Amniotic epithelial cell (primary cell): ENCODE measurements at places on chromosomes 13 and 19.

GRCh38 chr13:25423831-25424230, 52.1 kb downstream of the ATP8A2 start:
- no peak for DNase-seq

DNA sequence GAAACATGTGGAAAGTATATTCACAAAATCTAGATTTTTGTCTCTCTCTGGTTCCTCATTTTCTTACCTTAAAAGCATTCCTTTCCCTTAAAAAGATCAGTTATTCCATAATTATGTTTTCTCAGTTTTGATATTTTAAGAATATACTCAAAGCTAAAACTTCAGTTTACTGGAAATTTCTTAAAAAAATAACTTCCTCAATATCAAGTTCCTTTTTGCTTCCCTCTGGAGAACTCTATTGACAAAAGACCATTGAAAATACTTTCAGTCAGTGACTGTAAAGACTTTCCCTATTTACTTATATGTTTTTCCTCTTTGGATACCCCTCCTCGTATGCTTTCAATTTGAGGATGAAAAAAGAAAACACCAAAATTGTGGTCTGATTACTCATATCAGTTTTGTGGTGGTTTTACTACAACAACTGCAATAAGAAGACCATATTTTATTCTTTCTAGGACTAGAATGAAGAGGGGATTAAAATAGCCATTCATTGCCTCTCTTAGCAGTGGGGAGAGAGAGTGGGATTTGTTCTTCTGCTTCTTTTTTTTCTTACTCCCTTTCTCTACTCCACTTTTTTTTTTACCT, 113.2 kb downstream of the ESD start:
- DNase-seq = peak; percentile 53

DNA sequence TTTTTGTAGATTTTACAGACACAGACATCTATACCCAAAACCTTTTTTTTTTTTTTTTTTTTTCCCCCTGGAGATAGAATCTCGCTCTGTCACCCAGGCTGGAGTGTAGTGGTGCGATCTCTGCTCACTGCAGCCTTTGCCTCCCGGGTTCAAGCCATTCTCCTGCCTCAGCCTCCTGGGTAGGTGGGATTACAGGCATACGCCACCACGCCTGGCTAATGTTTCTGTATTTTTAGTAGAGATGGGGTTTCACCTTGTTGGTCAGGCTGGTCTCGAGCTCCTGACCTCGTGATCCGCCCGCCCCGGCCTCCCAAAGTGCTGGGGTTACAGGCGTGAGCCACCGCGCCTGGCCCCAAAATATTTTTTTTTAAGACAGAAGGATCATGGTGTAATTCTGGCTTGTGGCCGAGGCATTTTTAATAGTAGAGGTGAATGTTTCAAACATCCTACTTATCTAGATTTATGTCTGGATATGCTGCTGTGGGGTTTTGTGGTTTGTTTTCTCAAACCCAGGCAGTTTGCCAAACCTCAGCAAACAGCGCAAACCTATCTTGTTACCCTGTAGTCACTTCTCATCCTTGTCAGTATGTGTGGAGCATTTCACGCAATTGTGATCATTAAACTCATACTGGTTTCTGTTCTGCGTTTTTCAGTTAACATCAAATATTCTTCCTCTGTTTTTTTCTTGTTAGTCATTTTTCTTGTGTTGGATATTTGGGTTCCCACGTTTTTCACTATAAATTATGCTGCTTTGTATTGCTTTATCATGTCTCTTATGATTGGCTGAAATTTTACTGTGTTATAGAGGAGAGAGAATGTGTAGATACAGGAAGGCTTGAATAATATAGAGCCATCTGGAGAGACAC, 36.2 kb upstream of the GARRE1 start:
- DNase-seq = peak; percentile 99

- no peak for DNase-seq
Measured at GRCh38 chr19:16856091-16856490, 26.9 kb downstream of the SIN3B start.

- no peak for DNase-seq
Measured at GRCh38 chr19:6873708-6874431, 13.5 kb upstream of the ADGRE1 start.

GRCh38 chr19:30565636-30566035, 193.5 kb downstream of the ZNF536 start:
- no peak for DNase-seq

DNA sequence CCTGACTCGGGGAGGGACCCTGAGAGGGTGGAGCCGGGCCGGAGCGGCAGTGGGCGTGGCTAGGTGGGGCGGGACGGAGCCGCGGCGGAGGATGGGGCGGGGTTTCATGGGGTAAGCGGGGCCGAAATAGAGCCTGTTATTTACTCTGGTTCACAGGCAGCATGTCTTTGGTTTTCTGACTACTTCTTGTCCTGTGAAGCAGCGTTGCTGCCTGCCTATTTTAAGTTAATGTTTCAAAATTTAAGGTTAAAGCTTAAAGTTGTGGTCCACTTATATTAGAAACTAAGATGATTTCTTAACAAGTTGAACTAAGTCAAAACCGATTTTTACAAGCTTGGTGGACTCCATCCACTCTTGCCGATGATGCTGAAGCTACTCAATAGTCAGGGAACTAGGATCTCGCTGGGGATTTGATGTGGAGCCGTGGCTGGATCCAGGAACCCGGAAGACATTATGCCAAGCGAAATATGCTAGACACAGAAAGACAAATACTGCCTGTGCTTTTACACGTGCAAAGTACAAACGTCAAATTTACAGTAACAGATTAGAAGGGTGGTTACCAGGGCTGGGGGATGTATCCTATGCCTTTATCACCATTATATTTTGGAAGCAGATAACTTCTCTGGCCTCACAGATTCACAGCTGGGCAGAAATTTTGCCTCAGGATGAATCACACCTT, 433 bp upstream of the ZNF616 start:
- DNase-seq = no peak

GRCh38 chr19:17052439-17052838, 22.8 kb downstream of the HAUS8 start:
- peak; percentile 47 for DNase-seq

- no peak for DNase-seq
Measured at GRCh38 chr13:58134012-58134411, 502.5 kb downstream of the PCDH17 start.

DNA sequence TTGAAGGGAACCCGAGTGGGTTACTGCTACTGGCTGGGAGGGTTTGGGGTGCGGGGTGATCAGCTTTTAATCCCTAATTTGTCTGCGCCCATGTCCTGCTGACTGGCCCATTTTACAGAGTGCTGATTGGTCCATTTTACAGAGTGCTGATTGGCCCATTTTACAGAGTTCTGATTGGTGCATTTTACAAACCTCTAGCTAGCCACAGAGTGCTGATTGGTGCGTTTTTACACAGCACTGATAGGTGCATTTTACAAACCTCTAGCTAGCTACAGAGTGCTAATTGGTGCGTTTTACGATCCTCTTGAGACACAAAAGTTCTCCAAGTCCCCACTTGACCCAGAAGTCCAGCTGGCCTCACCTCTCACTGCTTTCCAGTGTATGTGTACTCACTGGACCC, 43.2 kb downstream of the MTMR6 start:
- DNase-seq = no peak

- DNase-seq = no peak
Measured at GRCh38 chr19:48962849-48963165, 2.3 kb upstream of the FTL start.

- peak; percentile 78 for DNase-seq
Measured at GRCh38 chr13:112931028-112931934, 37.7 kb upstream of the MCF2L start.

DNA sequence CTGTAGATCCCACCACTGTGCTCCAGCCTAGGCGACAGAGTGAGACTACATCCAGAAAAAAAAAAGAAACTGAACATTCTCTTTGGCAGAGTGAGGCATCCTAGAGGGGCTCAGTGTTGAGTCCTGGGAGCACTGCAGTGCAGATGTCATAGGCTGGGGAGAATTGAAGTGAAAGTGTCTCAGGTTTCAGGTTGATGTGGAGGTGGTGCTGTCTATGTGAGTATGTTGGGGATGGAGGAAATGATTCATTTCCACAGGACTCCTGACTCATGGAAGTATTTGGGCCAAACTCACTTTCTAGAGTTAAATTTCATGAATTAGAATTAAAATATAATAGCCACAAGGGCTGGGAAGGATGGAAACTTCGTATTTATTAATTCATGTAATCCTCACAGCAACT, 134.4 kb upstream of the TSC22D1 start:
- DNase-seq = peak; percentile 82

DNA sequence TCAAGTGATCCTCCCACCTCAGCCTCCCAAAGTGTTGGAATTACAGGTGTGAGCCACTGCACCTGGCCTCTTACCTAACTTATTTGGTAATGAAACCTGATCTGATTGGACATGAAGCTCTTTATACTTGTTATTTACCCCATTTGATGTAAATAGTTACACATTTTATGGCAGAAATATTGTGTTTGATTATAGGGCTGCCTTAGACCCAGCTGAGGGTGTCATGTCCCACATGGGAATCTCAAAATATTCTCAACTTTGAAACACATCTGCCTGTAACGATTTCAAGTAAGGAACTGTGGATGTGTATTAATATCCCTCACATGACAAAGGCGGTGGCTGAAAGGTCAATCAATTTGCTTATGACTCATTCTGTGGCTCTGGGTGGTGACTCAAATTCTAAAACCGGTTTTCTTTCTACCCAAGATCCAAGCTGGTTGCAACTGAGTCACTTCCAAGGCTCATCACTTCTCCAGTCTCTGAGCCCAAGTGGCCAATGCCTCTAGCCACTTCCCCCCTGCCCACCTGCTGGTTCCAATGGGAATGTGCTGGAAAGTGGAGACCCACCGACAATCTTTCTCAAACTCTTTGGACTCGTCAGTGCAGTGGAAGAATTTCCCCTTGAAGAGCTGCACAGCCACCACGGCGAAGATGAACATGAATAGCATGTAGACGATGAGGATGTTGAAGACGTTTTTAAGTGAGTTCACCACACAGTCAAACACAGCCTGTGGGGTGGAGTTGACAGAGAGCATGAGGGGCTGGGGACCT, 110.9 kb downstream of the IER2 start:
- DNase-seq = peak; percentile 62

DNA sequence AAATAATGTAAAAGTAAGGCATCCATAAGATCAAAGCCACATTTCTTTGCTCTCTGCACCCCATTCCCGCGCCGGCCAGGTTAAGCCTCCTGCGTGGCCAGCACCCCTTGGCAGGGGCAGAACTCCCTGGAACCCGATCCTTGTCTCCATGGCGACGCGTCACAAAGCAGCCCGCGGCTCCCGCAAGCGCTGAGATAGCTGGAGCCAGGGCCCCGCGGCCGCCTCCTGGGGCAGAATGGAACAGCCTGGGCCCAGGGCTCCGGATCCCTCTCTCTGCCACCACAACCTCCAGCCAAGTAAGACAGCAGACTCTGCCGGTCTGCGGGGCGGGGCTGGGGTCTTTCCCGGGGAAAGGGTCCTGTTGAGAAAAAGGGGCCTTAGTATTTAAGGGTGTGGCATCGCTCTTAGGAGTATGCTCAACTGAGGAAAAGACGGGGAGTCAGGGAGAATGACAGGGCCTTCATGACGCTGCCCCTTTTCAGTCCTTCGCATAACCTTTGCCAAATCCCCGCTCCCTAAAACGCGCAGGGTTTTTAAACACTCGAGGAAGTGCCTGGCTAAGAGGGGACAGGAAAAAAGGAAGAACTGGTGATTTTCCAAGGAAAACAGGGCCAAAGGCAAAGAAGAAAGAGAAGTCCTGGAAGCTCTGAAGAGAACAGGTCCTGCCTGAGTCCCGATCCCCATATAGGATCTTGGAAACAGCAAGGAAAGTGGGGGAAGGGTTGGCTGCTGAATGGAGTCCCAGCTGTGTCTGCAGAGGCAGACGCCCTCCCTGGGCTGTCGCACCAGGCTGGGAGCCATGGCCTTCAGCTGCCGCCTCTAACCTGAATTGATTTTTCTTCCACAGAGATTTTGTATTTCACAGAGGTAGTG, at the start of gene TEX26:
Gene TEX26, plus strand, starts transcription at position 176 of the 873 bp plus-strand sequence. Its CDS starts 60 bp downstream, at position 236.
- DNase-seq = no peak

GRCh38 chr13:59398127-59398526, 765.6 kb downstream of the DIAPH3 start:
- DNase-seq = peak; percentile 16

GRCh38 chr19:46202426-46202825, 27.1 kb upstream of the IGFL1 start:
- no peak for DNase-seq

DNA sequence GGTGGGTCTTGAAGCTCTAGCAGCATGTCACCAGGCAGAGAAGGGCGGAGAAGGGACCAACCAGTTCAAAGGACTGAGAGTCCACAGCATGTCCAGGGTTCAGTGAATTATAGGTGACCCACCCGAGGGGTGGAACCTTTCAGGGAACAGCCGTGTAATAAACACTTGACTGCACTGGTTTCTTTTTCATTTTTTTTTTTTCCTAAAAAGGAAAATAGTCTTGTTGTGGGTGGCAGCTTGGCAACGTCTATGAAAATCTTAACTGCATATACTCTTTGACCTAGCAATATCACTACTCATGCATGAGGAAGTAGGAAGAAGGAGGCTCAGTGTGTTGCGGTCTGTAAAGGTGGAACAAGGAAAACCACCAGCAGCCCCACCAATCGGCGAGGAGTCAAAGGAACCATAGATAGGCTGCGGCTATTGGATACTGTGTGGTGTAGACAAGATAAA, 13.0 kb upstream of the MYH14 start:
- no peak for DNase-seq

- peak; percentile 28 for DNase-seq
Measured at GRCh38 chr13:44412346-44412935, 38.8 kb downstream of the SERP2 start.

GRCh38 chr19:16940626-16941025, 51.8 kb downstream of the F2RL3 start:
- DNase-seq = no peak

- DNase-seq = no peak
Measured at GRCh38 chr13:33917190-33917589, 99.2 kb downstream of the RFC3 start.

- no peak for DNase-seq
Measured at GRCh38 chr13:114007566-114007965, 33.7 kb upstream of the C13orf46 start.

- no peak for DNase-seq
Measured at GRCh38 chr19:33621065-33621785, 528 bp upstream of the CHST8 start.

DNA sequence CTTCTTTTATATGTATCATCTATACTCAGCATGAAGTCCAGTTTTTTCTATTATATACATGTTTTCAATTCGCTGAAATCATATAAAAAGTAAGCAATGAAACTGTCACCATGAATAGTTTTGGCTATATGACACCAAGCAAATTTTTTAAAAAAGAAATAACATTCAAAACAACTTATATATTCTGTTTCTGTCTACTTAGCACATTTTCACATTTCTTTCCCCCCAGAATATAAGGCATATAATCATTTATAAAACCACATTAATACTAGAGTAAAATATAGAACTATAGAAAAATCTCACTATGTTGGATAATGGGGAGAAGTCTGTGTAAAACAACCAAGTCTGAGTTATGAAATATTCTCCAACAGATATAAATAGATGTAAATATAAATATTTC, 33.1 kb downstream of the POSTN start:
- DNase-seq = no peak

- no peak for DNase-seq
Measured at GRCh38 chr19:876780-877314, 16.1 kb downstream of the MED16 start.
